Posterior cingulate gyrus (tissue), 11 donors: ENCODE measurements at places on chromosomes 4 and X.

DNA sequence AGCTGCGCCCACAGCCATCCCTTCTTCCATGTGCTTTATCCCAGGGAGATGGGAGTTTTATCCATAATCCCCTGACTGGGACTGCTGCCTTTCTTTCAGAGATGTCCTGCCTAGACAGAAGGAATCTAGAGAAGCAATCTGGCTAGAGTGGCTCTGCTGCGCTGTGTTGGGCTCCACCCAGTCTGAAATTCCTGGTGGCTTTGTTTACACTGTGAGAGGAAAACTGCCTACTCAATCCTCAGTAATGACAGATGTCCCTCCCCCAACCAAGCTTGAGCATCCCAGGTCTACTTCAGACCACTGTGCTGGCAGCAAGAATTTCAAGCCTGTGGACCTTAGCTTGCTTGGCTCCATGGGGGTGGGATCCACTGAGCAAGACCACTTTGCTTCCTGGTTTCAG lies 116.9 kb upstream of the AR start:
- no peak for DNase-seq

GRCh38 chrX:11269006-11269405 lies 24.2 kb upstream of the AMELX start:
- no peak for DNase-seq

GRCh38 chrX:110536816-110537215 lies 178.2 kb downstream of the RTL9 start:
- no peak for DNase-seq

GRCh38 chrX:133994576-133994975 lies 9.2 kb upstream of the GPC3 start:
- DNase-seq, result no peak

- DNase-seq, result peak; percentile 35
Measured at GRCh38 chr4:153684182-153684970, at the start of gene TLR2. Gene TLR2, plus strand, starts transcription at chr4:153684280. Its CDS starts 18,628 bp downstream, at chr4:153702908.

DNA sequence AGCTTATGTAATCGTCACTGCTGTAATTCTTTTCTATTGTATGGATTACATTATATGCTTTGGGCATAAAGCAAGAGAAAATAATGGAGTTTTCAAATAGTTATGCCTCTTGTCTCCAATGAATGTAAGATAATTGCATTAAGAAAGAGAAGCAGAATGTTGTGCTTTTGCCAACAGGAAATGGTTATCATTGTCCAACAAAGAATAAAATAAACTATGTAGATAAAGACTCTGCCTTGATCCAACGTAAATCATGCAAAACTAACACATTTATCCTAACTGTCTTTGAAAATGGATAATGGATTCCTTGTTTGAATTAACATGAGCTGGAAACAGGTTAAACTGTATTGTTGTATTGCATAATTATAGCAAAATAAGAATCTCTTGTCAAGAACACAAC lies 1709.0 kb downstream of the PCDH7 start:
- no peak for DNase-seq

DNA sequence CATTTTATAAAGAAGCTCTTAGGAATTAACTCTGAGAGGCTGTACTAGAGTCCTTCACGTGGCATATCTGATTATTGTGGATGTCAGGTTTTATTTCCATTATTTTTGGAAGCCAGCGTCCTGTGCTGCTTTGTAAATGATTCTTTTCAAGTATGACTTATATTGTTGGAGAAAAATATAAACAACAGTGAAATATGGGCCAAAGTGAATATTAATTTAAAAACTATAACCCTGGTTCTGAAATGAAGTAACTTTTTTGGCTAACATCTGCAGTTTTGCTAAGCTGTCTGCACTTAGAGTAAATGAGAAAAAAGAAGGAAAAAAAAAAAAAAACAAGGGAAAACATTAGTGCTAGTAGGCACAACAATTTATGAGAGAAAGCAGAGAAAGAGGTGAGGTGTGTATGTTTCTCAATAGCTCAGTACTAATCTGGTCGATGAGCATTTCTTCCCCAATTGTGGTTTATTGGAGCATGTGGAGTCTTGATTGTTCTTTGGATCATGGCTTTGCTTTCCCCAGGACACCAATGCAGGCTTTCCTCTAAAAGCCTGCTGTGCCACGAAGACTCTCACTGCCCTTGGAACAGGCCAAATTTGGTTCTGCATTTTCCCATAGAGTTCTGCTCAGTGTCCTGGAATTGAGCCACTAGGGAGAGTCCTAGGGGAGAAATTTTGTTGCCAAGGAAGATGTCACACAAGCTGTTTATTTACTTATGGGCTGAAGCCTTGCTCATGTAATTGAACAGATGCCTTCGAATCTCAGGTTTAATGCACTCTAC lies 273.3 kb downstream of the DKK2 start:
- no peak for DNase-seq

- DNase-seq, result no peak
Measured at GRCh38 chr4:180960743-180961401, 1282.3 kb upstream of the TENM3 start.
